Stimulated activated CD4-positive, alpha-beta T cell treated with anti-CD3 and anti-CD28 coated beads, Interleukin-4, amount 100 ng/mL, for 1 hour (primary cell): ENCODE measurements at places on chromosomes 2 and 18.

GRCh38 chr18:25464227-25464626, 112.3 kb upstream of the ZNF521 start:
- no peak for DNase-seq

DNA sequence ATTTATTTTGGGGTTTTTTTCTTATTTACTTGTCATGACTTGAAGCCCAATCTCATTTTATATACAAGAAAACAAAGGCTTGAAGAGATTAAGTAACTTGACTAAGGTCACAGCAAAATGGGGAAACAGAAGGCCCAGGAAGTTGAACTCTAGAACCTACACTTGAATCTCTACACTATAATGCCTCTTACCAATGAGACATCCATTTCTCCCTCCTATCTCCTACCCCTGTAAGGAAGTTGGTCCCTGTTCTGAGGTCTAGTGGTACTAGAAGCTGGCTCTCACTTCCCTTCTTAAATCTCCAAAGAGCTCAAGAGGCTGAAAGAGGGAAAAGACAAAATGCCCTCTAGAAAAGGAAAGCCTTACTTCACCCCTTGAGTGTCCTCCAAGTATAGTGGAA, 25.5 kb upstream of the IHH start:
- no peak for DNase-seq

DNA sequence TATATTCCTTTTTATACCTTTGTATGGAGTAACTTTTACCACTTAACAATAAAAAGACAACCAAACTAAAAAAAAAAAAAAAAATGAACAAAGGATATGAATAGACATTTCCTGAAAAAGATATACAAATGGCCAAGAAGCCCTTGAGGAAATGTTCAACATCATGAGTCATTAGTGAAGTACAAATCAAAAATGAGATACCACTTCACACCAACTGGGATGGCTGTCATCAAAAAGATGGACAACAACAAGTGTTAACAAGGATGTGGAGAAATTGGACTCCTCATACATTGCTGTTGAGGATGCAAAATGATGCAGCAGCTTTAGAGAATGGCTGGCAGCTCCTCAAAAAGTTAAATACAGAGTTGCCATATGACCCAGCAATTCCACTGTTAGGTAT, 22.6 kb upstream of the SCYGR2 start:
- DNase-seq, result no peak

DNA sequence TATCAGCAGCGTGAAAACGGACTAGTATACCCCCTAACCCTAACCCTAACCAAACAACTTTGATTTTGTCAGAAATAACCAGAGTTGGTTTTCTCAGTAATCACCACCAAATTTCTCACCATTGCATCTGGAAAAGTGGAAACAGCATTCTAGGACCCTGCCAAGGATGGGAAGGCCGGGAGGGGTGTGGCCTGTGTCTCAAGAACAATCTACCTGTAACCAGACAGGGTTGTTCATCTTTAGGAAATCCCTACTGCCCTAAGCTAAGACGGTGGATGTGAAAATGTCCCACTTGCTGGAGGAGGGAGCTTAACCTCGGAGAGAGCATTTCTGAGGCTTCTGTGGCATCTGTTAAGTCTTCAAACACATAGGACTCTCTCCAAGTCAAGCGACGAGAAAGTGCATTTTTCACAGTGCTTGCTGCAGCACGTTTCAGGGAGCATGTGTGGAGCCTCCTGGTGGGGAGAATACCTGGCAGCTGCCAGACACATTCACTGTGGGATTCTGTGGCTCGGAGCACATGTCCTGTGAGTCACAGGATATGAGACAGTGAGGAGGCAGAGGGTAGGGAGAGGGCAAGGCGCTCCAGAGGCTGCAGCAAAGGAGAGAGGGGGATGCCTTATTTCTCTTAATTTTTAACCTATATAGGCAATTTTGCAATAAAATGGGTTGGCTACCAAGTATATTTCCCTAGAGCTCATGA, 207.5 kb downstream of the SPP2 start:
- DNase-seq, result no peak

DNA sequence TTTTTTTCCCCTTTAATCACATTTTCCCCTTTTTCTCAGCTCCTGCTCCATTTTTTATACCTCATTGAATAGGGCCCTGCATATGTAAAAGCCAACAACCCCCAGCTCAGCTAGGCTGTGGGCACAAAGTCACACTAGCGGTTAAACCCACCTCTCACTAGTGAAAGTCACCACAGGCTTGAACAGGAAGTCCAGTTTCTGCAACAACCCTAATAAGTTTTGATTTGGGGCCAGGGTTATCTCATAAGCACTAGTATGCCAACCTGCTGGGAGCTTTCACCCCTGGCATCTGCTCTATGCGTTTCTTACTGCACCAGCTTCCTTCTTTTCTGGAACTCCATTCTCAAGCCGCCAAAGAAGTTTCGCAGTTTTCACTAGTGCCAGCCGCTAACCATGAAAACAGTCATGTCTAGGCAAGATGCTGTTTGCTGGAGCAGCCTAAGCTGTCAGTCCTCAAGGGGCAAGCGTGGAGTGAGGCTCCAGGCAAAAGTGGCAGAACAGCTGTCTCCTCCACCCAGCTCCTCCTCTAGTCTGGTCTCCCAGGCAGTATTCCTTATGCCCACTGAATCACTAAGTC, 197.0 kb upstream of the MEIS1 start:
- DNase-seq, result no peak

GRCh38 chr18:72360634-72361033, 183.5 kb downstream of the CBLN2 start:
- DNase-seq, result no peak

DNA sequence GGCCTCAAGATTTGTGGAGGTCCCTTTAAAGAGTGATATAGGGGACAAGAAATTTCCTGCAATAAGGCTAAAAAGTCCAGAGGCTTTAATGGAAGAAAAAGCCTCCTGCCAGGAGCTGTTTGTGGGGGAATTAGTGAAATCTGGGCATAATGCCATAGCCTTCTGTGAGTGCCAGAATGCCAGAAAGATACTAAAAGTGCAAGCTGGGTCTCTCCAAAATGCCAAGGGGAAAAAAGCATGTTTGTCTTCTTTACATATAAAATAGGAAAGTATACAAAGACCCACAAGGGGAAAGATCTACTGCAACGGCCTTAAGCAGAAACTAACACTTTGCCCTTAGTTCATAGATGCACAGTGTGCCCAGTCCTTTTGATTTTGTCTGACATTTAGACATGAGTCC, 647.7 kb upstream of the ZNF804A start:
- DNase-seq, result no peak

GRCh38 chr2:101149241-101150192, 1.7 kb downstream of the TBC1D8 start:
- DNase-seq, result no peak

GRCh38 chr2:73006969-73007710, 64.4 kb downstream of the SFXN5 start:
- DNase-seq, result no peak

GRCh38 chr2:240596080-240596460, 9.5 kb downstream of the CAPN10 start:
- peak; percentile 1 for DNase-seq

DNA sequence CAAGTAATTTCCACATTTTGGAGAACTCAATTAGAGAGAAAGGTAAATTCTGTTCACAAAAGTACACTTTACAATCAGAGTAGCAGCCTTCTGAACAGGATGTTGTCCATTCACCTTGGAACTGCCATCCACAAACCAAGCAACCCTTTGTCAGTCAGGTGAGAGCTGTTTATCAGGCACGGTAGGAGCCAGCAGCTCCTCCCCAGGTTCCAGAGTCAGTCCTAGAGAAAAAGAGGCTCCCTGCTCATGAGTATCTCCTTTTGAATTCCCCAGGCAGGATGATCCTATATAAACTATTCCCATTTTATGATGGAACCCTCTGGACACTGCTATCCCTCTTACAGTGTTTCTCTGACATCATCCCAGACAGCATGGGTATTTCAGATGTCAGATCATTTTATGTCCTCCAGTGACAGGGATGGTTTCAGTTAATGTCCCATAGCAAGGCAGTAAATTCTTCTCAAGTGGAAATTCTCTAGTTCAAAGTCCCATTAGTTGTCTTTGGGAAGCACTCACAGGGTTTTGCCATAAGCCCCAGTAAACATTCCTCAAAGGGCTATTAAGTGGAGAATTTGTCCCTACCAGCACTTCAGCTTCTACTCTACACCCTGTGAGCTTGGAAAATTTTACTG, 34.5 kb upstream of the CSRNP3 start:
- no peak for DNase-seq

- DNase-seq, result no peak
These were observed 110.4 kb downstream of the LRP1B start for GRCh38 chr2:142020368-142020767.

- DNase-seq, result no peak
These were observed 49.1 kb downstream of the KCNIP3 start for GRCh38 chr2:95346231-95346737.

DNA sequence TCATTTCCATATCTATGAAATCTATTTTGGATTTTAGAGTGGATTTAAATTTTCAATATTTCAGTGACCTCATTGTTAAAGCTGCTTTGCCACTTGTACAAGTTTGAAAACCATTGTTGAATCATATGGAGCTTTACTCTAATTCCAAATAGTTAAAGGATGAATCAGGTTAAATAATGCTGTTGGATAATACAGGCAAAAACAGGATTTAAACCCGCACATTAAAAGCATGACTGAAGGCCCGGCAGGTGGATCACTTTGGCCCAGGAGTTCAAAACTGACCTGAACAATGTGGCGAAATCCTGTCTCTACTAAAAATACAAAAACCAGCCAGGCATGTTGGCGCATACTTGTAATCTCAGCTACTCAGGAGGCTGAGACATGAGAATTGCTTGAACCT, 68.3 kb downstream of the RIF1 start:
- DNase-seq, result no peak

- DNase-seq, result no peak
These were observed 12.4 kb downstream of the MEX3C start for GRCh38 chr18:51185075-51185474.

- no peak for DNase-seq
These were observed 118.8 kb upstream of the EPB41L3 start for GRCh38 chr18:5662586-5663090.

GRCh38 chr18:77676910-77677309, 427.3 kb downstream of the GALR1 start:
- no peak for DNase-seq

DNA sequence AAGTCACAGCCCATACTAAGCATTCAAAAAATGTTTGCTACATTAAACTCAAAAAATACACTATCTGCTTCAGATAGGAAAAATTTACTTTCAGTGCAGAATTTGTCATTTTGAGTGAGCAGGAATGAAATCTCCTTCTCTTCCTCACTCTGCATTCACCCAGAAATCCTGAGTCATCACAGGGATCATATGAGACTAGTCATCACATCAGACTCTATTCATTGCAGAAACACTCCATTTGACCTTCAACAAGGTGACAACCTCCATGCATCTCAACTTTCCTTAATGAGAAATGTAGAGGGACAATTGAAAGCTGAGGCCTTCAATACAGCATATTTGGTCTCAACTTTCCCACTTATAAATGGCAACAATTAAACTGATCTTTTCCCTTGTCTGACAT, 130.4 kb upstream of the CYP26B1 start:
- DNase-seq, result no peak

DNA sequence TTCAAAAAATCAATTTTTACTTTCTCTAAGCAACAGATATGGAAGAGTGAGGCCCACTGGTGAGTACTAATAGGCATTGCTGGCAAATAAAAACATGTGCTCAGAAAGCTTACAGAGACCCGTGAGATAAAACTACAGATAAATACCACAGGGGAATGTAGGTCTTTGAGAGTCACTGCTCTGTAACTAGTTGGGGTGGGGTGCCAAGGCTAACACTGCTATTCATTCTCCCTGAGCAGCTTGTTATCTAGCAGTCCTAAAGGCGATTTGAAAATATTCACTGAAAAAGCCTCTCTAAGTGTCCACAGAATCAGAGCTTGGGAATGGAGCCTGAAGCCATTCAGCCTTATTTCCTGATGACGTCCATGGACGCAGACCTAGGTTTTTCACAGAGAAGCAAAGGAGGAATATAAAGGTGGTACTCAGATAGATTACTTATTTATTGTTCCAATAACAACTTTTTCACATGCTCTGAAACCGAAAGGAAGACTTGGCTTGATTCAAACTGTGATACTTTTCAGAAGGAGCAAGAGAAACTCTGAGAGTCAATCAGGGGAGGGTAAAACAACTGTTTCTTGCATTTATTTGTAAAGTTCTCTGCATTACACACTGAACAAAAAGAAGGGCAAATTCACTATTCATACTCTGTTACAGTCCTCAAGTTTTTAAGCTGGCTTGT, 188.4 kb downstream of the PPP1R1C start:
- DNase-seq, result no peak

- DNase-seq, result peak; percentile 10
These were observed 2.0 kb downstream of the PPP4R1 start for GRCh38 chr18:9612215-9612830.

- no peak for DNase-seq
These were observed 229.6 kb downstream of the LPIN1 start for GRCh38 chr2:11976073-11976472.

- DNase-seq, result no peak
These were observed 118.5 kb downstream of the RPIA start for GRCh38 chr2:88810017-88810416.

- no peak for DNase-seq
These were observed 143.6 kb downstream of the TDRD15 start for GRCh38 chr2:21267232-21267835.

GRCh38 chr2:203470371-203470770, 64.7 kb downstream of the RAPH1 start:
- no peak for DNase-seq

- DNase-seq, result no peak
These were observed 187.5 kb upstream of the MAP2 start for GRCh38 chr2:209236377-209236776.

- no peak for DNase-seq
These were observed 1.1 kb upstream of the EPC2 start for GRCh38 chr2:148643421-148643820.

DNA sequence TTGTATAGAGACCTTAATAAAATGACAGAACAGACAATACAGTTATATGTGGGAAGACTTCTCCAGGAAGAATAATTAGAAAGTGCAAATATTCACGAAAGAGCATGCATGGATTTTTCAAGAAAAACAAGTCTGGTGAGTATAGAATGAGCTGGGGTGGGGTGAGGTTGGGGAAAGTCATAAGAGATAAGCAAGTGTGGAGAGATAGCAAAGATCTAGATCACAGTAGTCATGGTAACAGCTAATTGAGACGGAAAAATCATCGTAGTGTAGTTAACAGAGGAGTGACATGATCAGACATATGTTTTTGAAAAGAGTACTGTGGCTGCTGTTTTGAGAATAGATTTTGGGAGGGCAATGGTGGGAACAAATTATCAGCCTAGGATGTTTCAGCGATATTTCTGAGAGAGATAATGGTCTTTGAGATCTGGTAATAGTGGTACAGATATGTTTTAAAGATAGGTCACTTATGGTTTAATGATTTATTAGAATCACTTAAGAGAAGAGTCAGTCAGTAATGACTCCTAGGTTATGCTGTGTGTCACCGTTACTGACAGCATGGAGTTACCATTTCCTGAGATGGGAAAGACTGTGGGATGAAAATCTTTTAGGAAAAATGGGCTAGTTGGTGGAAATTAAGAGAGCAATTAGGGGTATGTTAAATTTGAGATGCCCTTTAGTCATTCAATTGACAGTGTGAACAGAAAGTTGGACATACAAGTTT, 248.5 kb upstream of the SLC8A1 start:
- DNase-seq, result no peak

GRCh38 chr2:38274286-38275276, 102.5 kb downstream of the ATL2 start:
- no peak for DNase-seq

- DNase-seq, result no peak
These were observed 971.3 kb upstream of the FAM98A start for GRCh38 chr2:34570266-34570872.

- DNase-seq, result no peak
These were observed 308.0 kb upstream of the LYPD1 start for GRCh38 chr2:132977812-132978529.
